ENCODE measurements at places on chromosomes 12 and 14.

GRCh38 chr12:112598626-112599025 lies 179.9 kb downstream of the PTPN11 start:
- DNase-seq = no peak

DNA sequence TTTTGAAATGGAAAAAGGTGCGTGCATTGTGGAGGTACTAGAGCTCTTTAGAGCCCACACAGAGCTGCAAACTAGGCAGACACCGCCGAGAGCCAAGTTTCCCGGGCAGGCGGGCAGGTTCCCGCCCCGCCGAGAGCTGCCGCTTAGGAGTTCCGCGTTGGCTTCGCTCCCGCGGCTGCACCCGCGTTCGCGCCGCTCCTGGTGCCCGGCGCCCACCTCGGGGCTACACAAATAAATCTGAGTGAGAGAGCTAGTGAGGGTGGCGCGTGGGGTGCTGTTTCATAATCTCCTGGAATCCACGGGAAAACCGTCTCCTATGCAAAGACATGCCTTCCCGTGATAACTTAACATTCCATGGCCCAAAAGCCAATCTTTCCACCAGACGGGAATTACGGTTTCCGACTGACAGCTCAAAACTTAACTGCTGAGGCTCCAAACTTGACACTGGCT lies 645 bp downstream of the KITLG start:
- DNase-seq = no peak

DNA sequence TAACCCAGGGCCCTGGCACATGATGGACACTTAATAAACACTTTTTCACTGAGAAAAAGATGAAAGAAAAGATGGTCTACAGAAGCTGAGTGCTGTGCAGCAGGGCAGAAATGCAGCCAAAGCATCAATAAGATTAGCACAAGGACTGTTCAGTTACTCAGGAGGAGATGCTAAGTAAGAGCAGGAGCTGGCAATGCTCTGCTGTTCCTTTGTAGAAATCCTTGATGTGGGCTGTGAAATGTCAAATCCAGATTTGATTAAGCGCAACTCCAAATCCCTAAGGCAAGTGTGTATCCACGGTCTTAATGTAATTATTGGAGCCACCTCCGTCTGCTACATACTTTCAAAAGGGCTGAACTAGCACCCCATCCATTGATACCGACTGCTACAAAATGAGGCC lies 151.8 kb upstream of the BTG1 start:
- no peak for DNase-seq

- no peak for DNase-seq
These were observed 173.5 kb upstream of the SFSWAP start for GRCh38 chr12:131537267-131537958.

- no peak for DNase-seq
These were observed 203.1 kb downstream of the EGLN3 start for GRCh38 chr14:33747749-33748148.

- no peak for DNase-seq
These were observed 1324.7 kb downstream of the AACS start for GRCh38 chr12:126389961-126390360.

- DNase-seq = no peak
These were observed 11.6 kb downstream of the RMST start for GRCh38 chr12:97474161-97474560.

DNA sequence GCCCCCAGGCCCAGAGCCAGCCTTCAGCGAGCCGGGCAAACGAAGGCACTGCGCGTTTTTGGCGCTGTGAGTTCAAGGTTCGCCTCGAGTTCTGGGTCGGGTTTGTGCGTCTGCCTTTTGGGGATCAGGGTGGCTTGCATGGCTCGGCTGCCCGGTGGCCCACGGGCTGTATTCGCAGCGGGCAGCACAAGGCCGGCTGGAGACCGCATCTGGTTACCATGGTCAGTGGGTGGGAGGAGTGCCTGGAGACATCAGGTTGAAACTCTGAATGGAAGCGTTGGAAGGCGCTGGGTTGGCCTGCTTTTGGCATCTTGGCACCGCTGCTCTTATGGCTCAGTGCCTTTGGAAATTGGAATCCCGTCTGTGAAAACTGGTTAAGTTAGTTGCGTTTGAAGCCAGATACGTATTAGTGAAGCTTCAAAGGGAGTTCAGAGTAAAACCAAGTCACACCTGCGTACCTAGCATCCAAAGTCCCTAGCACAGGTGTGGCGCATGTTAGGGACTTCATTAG lies 50.9 kb downstream of the SNAPC1 start:
- DNase-seq = no peak

DNA sequence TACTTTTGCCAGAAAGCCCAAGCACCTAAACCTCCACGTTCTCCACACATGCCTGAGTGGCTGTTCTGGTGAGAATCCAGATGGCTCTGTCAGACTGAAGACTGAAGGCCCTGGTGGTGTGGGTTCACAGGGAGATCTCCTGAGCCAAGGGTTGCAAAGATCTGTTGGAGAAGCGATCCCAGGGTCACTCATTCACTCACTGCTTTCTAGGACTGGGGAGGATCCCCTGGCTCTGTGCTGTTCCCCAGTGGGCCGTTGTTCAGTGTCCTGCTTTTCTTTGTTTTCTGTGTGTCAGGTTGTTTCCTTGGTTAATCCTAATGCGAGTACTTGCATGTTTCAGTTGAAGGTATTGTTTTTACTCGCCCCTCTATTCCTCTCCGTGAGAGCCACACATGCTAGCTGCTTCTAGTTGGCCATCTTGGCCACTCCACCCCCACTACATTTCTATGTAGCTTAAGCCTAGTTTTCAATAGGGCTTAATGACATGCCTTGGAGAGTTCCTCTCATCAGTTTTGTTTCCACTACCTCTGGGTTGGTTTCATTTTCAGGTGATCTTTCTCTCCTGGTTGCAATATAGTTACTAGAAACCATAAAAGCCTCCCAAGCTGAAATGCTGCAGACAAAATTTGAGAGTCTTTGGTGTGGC lies 144.5 kb upstream of the SLC38A2 start:
- no peak for DNase-seq

GRCh38 chr14:101591121-101591520 lies 29.8 kb downstream of the DIO3 start:
- no peak for DNase-seq
